Stimulated activated naive CD8-positive, alpha-beta T cell treated with anti-CD3 and anti-CD28 coated beads, Interleukin-15, Interleukin-2, amounts not matched to agents 100 U/mL and 50 U/mL, for 24 hours (primary cell): ENCODE measurements at places on chromosomes 4 and X.
A peak's percentile ranks its signal among the peaks of the same experiment; 100 is the strongest.

DNA sequence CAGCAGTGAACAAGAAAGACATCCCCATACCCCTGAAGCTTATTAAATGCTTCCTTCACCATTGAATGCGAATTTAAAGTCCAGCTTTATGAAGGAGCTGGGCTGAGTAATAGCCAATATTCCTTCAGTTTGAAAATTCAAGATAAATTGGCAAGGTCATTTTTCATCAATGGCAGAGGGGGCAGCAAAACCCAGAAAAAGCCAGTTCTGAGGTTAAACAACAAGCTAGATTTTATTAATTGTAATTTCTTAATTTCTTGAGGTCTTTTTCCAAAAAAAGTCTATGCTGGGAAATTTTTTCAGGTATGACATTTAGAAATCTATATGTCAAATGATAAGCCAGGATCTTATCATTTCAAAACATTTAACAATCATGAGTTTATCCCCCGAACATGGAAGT, 808.9 kb downstream of the RPA4 start:
- no peak for DNase-seq

DNA sequence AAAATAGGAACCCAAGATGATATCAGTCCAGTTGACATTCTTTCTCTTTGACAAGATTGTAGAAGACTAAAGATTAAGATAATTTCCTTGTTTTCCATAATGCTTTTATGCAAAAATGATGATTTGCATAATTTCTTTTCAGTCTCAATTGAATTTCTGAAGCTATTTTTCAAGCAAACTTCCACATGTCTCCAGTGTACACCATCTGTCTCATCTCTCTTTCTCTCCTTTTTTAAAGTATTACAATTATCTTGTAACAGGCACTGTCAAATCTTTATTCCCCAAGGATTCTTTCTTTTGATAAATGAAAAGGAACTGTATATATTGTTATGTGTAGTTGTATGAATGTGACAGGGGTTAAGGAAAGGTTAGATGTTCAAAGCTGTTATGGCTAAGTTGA, 7.9 kb upstream of the SH3RF1 start:
- DNase-seq, result no peak

DNA sequence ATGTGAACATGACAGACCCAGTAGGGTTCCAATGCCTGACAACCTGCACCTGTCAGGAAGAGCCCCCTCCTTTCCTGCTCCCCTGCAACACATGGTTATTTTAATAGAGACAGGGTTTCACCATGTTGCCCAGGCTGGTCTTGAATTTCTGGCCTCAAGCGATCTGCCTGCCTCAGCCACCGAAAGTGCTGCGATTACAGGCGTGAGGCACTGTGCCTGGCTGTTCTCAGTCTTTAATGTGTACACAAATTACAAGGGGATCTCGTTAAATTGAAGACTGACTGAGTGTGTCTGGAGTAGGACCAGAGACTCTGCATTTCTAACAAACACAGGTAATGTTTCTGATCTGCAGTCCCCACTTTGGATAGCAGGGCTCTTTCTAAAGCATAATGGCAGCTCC, 55.4 kb downstream of the NPNT start:
- DNase-seq, result no peak

GRCh38 chr4:181272422-181272821, 970.8 kb upstream of the TENM3 start:
- no peak for DNase-seq

DNA sequence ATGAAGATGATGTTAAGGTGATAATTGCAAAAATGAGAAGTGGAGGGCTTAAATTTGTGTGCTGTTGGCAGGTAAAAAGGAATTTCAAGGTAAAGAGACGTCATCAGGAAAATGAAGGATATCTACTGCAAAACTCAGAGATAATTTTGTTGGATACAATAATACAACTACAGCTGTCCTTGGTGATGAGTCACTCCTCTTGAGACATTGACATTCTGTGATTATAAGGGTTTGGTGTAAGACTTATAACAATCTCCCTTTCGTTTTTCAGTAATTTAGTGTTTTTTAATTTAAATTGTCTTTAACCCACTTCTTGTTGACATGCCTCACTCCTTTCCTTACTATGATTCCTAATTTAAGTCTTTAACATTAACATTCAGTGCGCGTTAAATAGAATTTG, 1074.1 kb upstream of the SLIT2 start:
- no peak for DNase-seq

DNA sequence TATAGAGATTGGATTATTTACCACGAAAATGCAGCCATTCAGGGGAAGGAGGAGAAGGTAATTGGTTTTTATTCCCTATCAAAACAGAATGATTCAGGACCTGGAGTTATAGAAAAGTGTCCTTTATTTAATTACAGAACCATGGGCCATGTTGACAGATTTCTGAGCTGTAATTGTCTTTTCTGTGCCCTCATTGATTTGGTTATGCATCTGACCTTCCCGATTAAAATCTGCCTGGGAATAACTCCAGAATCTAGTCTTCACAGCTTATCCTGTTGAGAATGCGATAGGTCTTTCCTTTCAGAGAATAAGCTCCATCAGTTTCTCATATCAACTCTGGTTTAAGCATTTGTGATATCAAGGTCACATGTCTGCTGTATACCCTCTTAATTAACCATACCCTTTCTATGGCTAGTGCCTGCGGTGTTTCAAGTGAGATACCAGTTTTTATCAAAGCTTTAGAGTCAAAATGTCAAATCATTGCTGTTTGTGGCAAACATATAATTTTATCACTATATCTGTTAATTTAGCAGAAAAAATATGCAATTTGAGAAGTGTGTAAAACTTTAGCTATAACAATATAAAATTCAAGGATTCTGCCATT, 37.2 kb upstream of the ANK2 start:
- no peak for DNase-seq

GRCh38 chr4:3372933-3373465, 68.8 kb upstream of the HGFAC start:
- DNase-seq, result peak; percentile 35

DNA sequence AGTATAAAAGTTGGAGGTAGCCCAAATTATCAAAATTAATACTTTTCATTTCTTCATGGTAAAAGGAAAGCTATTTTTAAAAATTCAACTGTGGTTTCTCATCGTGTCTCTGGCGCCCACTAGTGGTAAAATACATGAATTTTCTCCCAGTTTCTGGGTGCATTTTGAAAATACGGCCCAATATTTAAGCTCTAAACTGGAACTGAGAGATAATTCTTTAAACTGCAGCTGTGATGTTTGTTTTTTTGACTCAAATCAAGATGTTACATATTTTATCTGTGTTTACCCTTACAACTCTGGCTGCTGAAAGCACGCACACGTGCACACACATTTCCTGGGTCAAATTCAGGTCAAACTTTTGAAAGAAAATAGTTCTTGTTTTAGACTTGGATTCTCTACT, 123.9 kb upstream of the ACSL4 start:
- DNase-seq, result no peak

DNA sequence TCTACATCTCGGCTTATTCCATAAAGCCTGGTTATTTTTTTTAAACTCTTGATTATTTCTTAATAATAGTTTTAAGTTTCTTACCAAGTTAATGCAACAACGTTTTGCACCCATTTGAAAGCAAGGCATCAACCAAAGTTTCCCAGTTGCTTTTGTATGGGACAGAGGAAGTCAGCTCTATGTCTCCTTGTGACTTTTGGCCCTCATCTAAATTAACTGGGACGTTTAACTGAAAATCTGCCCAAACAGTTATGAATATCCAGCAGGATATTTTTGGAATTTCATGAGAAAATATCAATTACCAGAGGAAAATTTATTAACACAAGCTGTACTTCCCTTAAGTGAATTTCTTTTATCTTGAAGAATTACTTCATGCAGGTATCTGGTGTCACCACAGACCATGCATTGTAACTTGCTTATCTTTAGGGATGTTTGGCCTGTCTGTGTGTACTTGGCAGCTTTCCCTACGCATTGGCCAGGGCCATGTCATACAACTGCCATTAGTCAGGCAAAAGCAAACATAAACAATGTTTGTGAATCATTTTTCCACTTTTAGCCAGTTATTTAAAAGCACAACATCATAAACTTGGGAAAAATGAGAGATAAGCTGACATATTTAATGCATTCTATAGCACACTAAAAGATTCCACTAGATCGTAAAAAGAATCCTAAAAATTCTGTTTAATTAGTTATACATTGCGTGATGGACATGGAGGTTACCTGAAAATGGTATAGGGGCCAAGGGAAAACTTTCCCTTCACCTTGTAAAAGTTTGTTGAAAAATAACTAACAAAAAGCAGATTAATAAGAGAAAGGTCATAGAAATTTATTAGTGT, 101.4 kb upstream of the PDE5A start:
- DNase-seq, result no peak

DNA sequence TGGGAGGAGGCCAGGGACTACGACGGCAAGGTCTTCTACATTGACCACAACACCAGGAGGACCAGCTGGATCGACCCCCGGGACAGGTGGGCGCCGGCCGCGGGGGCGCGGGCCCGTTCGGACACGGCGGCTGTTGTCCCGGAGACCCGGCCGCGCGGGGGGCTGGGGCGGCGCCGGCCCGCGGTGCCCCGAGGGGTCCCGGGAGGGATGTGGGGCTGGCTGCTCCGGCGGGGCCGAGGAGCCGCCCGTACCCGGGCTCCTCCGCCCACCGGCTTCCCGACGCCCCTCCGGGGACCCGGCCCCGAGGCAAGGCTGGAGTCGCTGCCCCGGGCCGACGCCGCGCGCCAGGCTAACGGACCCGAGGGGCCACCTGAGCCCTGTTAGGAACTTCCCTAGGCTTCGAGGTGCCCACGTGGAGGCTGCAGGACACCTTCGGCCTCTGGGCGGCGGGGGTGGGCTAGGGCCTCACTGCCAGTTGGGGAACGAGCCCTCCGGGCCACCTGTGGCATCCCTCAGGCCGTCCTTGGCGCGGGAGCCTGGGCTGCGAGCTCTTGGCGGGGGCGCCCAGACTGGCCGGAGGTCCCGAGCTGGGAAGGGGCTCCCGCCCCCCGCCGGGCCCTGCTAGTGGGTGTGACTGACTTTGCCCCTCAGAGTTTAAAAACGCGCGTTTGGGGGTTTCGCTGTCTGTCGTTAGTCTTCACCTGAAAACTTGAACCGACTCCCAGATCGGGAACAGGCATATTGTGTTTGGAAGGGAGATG, 660 bp downstream of the WWC2 start:
- DNase-seq, result peak; percentile 24

DNA sequence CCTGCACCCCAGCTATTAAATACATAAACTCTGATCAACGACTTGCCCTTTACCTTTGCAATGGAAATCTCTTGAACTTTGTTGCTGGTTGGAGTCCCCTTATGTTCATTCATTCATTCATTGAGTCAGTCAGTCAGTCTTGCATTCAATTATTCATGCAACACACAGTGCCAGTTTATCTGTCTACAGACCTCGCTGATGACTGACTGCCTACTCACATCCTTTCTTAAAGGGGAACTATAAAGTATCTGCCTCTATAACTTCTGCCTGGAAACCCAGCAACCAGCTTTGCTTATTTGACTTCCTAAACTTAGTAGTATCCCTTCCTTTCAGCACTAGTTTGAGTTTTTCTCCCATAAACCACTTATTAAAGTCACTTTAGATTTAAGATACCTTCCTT, 620.8 kb upstream of the ADGRL3 start:
- DNase-seq, result no peak

DNA sequence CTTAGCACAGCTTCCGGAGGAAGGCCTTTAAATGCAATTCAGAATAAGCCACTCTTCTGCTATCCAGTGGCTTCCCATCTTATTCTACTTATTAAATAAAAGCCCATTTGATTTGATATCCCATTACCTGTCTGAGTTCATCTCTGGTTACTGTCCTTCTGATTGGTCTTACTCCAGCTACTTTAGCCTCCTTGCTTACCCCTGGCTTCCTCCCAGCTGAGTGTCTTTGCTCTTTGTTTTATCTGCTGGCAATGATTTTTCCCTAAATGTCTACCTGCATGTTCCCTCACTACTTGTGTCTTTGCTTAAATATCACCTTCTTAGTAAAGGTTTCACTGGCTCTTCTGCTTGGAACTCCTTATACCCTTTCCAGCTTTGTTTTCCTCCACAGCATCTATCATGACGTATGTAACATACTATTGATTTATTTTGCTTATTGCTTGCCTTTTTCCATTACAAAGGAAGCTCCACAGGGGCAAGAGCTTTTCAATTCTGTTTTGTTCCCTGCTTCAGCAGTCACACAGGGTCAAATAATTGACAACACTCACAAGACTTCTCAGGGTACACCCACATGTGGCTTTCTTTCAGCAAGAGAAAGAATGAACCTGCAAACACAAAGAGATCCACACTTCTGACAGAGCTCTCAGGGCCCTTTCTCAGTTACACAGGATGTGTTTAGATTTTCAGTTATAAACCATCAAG, 63.8 kb downstream of the TBC1D19 start:
- no peak for DNase-seq

GRCh38 chrX:99909946-99910345, 500.1 kb downstream of the PCDH19 start:
- DNase-seq, result no peak

DNA sequence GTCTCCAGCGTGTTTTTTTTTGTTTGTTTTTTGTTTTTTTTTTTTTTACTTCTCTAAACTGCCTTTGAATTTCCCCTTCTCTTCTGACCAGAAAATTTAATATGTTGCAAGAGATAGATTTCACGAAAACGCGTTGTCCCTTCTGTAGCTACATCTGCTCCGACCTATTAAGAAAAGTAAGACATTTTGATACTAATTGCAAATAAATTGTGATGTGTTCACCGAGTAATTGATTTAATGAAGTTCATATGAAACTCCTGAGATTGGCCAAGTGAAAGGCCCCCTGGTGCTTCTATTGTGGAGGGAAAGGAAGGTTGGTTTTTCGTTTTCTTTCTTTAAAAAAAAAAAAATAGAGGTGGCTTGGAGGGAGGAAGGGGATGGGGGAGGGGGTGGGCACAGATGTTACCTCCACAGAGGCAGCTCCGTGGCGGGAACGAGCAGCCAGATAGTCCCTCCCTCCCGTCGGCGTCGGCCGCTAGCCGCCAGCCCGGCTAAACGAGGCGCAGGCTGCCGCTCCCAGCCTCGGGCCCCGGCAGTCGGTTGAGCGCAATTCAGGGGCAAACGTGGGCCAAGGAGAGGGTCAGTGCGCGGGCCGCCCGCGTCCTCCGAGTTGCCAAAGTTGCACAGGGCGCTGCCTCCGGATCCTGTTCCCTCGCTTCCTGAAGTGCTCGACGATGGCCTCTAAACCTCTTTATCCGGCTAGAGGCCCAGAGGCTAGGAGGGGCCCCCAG, 139.1 kb upstream of the ZIC3 start:
- no peak for DNase-seq

DNA sequence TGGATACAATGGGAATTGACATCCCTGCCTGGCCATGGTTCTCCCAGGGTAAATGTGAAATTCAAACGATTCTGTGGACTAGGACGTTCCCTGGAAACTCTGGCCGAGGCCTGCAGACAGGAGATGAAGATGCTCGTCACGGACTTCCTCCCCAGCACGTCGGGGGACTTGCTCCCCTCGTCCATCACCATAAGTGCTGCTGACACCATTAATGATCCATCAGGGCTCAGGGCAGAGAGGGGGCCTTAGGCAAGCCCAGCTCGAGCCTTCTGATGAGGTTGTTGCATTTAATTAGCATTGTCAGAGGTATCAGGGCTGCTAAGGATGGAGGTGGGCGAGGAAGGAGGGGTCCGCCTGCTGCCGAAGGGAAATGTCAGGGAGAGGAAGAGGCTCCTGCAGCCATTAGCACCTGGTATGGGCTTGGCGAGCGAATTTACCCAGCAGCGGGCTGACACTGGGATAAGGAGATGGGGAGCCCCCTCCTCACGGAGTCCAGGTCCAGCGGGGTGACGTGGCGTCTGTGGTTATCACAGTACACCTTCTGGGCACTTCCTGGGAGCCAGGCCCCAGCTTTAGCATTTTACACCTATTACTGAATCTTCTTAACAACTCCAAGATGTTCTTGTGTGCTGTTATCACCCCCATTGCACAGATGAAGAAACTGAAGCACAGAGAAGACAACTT, 83.1 kb downstream of the PPP2R2C start:
- DNase-seq, result no peak
